ENCODE measurements at places on chromosomes 11 and 22.

DNA sequence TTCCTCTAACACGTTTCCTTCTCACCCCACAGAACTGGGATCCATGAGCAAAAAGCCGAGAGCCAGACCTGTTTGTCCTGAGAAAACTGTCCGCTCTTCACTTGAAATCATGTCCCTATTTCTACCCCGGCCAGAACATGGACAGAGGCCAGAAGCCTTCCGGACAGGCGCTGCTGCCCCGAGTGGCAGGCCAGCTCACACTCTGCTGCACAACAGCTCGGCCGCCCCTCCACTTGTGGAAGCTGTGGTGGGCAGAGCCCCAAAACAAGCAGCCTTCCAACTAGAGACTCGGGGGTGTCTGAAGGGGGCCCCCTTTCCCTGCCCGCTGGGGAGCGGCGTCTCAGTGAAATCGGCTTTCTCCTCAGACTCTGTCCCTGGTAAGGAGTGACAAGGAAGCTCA, 24.0 kb downstream of the CD5 start:
- no peak for DNase-seq

DNA sequence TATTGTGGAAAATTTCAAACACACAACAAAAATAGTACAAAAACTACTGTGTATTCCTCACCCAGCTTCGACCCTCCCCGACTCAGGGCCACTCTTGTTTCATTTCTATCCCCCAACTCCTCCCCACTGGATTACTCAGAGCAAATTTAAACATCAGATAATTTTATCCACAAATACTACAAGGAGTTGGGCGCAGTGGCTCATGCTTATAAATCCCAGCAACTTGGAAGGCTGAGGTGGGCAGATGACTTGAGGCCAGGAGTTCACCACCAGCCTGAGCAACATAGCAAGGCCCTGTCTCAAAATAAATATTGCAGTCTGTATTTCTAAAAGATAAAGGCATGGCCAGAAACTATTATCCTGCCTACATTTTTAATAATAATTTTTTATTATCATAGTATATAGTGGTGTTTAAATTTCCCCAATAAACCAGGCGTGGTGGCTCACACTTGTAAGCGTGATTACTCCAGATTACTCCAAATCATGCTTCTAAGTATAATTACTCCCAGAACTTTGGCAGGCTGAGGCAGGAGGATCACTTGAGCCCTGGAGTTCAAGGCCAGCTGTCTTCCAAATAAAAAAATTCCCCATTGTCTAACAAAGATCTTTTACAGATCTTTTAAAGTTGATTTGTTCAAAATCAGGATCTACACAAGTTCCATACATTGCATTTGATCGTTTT, 39.8 kb downstream of the LRRC32 start:
- no peak for DNase-seq

GRCh38 chr11:75478783-75479596, 46.0 kb upstream of the KLHL35 start:
- no peak for DNase-seq

- DNase-seq: no peak
Observed at GRCh38 chr11:119872611-119873310, 143.8 kb upstream of the NECTIN1 start.

DNA sequence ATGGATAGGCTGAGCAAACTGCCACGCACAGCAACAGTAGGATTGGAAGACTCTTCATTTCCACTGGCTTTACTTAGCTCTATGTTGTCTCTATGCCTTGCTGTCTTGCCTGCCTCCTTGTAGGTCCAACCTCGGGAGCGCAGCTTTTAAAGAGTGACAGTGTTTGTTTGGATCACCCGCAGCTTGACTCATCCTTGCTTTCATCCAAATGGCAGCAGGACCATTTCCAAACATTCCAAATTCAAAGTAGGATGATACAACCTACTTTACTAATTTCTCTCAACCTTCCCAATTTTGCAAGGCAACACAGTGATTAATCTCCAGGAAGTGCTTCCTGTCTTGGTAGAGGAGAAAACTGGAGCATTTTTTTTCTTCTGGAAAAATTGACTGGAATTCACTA, at the start of gene MMP3:
Gene MMP3 (minus strand): TSS at position 121 of the 400 bp plus-strand sequence. CDS start 63 bp downstream, at position 58.
- peak; percentile 15 for DNase-seq

DNA sequence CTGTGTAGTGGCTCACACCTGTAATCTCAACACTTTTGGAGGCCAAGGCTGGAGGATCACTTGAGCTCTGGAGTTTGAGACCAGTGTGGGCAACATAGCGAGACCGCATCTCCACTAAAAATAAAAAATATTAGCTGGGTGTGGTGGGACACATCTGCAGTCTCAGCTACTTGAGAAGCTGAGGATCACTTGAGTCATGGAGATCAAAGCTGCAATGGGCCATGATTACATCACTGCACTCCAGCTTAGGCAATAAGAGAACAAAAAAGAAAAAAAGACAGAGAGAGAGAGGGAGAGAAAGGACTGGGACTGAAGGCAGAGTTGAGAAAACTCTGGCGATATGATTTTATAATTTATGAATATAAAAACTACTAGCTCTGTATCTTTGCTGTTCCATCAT, 473.1 kb downstream of the LRRC4C start:
- no peak for DNase-seq

Data from LHCN-M2 (cell line).